GM12878 (cell line): ENCODE measurements at places on chromosomes 5 and 9. TPM values are rescaled to one million over a fixed set of nuclear protein-coding genes. Genes with fewer than 3 reads are reported as not detected.

GRCh38 chr5:52922384-52922783 lies 66.8 kb upstream of the ITGA2 start:
- DNase-seq: no peak

DNA sequence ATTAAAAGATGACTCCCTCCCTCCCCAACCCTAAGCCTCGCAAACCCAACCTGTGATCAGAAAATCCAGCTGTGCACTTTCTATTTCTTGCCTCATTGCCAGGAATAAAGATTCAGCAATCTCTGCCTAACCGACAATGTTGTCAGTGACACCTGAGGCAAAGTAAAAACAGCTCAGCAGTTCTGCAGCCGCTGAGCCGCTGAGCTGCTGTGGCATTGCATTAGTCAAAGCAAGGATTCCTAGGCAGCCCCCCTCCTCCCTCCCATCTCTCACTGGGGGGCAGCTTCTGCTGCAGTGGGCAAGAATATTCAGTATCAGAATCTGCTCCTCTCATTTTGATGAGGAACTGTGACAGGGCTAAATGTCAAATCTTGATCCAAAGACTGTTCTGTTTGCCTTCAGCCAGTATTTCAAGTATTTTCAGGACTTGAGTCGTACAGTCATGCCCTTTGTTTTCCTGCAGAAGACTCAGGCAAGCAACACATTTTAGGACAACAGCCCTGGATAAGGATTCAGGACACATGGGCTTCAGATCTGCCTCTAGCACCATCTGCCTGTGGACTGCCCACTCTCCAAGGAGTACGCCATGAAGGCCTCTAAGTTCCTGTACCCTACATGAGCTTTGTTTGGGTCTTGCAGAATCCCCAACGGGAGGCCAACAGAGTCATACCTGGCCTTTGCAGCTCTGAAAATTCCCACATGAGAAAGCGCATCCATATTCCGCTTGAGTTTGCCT lies 41.1 kb upstream of the DAP start:
- DNase-seq: no peak

DNA sequence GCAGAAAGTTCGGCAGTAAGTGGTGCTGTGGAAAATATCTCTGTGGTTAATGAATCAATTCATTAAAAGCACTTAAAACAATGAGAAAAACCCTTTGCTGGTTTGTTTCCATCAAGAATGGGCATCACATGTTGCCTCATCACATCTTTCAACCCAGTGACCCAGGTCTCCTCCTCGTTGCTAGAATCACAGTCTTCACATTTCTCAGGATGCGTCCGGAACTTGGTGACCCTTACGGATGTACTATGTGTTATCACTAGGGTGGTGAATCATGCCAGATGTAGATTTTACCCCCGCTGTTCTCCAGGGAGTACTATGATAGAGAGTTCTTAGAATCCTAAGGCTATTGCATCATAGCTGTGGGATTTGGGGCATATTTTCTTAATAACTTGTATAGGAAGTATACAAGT lies 217.9 kb upstream of the KLF4 start:
- DNase-seq: no peak

GRCh38 chr9:87959916-87960581 lies 14.3 kb downstream of the CDK20 start:
- DNase-seq: no peak

DNA sequence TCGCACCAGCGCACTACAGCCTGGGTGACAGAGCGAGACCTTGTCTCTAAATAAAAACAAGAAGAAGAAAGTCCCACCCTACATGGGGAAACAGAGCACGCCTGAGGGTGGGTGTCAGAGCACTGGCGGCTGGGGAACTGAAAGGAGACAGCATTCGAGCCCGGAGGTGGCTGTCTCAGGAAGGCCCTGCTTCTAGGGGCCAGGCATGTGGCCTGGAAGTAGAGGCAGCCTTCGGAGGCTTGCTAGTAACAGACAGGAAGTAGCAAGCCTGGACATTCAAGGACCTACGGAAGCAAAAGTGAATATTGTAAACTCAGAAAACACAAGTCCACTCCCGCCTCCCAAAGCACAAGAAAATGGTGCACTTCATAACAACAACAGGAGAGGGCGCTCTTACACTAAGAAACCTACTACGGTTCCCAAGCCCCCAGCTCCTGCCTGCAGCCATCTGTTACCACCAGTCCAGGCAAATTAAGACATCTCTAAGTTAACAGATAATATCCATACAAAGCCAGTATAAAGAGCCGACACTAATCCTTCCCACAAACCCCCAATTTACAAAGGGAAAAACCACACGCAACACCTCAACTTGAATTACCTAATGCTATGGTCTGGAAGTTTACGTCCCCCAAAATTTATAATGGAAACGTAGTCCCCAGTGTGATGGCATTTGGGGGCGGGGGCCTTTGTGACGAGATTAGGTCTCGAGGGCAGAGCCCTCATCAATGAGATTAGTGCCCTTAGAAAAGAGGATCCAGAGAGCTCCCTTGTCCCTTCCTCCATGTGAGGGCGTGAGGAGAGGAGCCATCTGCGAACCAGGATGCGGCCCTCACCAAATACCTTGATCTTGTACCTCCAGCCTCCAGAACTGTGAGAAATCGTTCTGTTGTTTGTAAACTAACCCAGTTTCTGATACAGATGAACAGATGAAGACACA lies 7.7 kb downstream of the RASGEF1C start:
- no peak for DNase-seq

- DNase-seq: no peak
These were observed 43.3 kb downstream of the IRX2 start for GRCh38 chr5:2708132-2708531.

DNA sequence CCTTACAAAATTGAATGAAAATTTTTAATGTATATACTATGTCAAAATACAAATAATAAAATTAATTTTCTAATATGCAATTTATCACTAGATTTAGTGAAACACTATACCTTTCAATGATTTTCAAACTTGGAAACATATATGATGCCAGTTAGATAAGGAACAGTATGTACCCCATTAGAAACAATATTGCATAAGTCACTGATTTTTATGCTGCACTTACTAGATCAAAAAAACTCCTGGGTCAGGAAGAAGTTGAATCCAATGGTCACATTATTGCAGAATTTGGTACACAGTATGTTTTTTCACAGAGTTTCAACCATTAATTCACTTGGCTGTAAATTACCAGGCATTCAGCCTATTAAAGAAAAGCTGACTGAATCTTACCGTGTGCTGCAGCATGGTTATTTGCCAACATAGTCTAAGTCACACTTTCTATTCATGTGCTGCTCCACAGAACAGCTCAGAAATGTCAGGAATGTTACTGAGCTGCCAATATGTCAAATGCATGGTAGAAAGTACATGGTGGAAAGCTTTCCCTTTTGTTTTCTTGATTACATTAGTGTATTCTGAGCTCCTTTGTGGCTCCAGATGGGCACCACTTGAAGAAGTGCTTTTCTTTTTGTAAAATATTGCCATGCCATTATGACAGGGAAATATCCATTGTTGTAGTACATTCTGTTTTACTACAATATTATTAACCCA lies 9.9 kb upstream of the PRR16 start:
- no peak for DNase-seq

DNA sequence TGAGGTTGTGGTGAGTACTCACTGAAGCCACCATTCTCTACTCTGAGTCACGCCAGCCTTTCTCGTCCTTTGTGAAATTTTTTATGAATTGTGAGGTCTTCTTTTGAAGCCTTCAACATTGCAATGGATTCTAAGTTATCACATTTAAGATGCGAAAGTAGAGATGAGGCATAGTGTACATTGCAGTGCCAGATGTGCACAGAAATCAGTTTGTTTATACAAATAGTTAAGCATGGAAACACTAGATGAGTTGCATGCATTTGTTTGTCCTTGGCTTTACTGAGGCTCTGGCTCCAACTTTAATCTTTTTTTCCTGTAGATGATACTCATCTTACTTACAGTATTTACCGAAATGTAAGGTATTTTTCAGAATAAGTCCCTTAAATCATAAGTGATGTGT lies 453.7 kb upstream of the RIOK2 start:
- DNase-seq: no peak

DNA sequence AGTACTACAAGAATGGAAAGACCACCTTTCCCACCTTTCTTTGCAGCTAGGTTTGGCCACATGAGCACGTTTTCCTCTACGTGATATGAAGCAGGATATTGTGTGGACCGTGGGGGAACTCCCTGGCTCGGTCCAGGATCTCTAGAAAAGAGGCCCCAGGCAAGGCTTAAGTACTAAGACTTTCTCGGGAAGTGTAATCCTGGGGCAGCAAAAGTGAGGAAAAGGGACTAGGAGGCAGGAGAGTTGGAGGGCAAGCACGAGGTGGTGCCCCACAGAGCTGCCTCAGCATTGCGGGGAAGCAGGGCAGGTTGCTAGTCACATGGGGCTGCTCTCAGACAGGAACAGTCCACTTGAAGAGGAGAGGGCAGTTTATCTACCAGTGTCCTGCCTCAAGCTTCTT lies 235.1 kb downstream of the GADD45G start:
- no peak for DNase-seq

DNA sequence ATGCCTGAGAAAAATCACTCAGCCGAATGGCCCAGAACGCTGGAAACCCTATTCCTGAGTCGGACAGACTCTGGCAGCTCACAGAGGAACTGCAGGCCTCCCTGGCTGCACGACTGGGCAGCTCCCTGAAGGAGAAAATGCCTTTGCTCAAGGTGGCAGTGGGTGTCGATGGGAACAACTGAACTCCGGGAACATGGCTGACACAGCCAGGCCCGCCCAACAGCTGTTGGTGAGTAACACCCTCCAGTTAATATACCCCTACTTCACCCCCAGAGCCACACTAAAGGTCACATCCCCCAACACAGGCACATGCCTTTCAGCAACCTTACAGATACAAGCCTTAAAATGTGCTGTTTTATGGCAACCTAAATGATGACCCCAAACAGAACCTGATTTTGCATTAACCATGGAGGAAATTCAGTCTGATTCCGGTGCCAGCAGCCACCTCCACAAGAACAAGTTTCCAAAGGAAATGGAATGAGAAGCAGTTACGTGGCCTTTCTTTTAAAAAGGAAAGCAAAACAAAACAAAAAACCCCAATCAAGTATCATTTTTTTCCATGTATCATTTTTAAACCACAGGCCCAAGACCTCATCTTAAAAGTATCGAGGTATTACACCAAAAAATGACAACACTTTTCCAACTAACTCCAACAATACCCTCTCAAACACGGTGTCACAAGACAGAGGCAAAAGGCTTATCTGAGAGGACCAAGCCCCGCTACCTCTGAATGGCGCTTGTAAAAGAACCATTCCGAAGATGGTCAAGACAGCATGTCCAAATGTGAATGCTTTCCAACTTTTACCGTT lies 3.1 kb downstream of the KLF9 start:
- no peak for DNase-seq

GRCh38 chr5:115579216-115579615 lies 23.1 kb downstream of the TICAM2 start:
- DNase-seq: no peak

- DNase-seq: no peak
These were observed 39.9 kb downstream of the KIF4B start for GRCh38 chr5:155053501-155053900.

DNA sequence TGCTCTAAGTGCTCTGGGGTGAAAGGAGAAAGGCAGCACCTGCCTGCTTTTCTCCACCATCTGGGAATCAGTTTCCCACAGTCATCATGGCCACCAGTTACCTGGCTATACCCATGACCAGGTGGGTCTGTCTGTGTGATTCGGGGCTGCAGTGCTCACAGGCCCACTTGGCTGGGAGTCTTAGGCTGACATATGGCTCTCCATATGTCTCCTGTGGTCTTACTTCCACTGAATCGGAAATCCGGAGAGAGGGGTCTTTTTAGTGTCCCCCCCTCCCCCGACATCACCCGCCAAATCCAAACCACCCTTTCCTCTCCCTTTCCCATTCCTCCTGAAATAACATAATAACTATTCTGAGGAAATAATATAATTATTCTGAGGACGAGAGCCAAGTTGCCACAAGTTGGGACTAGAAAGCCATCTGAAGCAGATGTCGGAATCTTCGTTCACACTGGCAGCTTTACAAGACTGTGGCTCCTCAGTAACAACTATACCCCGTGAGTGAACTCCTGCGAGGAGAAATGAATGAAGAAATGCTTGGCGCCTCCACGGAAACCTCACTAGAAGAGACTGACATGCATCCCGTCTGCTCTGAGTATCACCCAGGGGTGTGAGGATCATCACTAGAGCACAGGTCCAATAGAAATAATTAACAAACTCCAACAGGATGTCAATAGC lies 143.4 kb downstream of the MYO10 start:
- DNase-seq: no peak

- no peak for DNase-seq
These were observed 94.3 kb downstream of the MVB12B start for GRCh38 chr9:126420643-126421564.

DNA sequence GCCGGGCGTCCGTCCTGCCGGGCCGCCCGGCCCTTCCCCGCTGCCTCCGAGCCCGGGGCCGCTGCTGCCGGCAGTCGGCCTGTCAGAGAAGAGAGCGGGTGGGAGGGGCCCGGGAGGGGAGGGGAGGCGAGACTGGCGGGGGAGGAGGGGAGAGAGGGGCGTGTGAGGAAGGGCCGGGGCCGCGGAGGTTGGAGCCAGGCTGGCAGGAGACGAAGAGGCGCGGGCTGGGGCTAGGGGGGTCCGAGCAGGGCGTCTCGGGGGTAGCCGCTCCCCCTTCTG lies 570 bp downstream of the CREBRF start:
- no peak for DNase-seq

DNA sequence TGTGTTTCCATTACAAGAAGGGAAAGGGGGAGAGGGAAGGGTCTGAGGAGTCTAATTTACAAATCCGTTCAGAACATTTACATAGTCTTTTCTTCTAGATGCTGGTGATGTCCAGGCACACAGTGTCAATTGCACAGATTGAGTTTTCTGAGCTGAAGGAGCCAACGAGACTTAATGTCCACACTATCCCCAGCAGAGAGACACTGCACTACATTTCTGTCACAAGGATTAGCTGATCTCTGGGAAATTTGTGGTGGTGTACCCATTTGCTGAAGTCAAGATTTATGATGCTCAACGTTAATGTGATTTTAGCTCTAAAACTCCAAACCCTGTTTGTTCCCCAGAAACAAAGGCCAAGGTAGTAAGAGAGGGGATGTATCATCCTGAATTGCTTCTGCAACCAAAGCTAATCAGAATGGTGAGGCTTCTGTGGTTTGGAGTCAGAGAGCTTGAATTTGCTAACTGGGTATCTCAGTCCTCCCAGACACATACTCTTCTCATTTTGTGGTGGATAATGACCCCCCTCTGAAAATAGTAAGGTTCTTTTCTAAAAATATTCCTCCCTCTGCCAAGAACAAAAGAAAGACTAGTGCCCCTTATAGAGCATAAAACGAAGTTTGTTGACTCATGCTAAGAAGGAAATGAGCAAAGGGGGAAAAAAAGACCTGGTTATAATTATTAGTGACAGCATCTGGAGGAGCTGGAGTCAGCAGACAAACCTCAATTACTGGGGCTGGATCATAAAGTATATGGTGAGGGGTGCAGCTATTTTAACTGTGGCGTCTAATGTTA lies 416.9 kb downstream of the PSAT1 start:
- no peak for DNase-seq

Gene LCN2
- total RNA-seq: not detected in 2 replicates

Gene TEX48
- total RNA-seq: not detected in 2 replicates

Gene BRINP1
- total RNA-seq: not detected in 2 replicates

Gene SGCD
- not detected in 2 replicates for total RNA-seq
